NCI-H1092 treated with DMSO at 0.1 percent for 48 hours (cell line): ENCODE measurements at places on chromosomes 7 and 10.

DNA sequence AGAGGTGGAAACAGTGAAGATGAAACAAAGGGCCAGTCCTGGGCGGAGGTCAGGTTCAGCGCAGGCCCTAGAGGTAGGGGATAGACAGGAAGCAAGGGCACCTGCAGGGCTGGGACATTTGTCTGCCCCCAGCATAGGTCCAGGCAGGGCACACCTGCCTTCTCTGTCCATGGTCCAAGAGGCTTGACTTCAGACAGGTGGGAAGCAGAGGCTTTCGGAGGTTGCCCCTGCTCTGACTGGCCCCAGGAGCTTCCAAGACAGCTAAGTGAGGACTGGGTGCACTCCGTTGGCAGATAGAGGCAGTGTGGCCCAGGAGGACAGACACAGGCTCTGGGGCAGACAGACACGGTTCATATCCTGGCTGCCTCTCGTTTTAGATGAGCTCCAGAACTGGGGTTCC lies 71.6 kb upstream of the GRB10 start:
- DNase-seq = no peak

- no peak for DNase-seq
These were observed 25.3 kb upstream of the LMTK2 start for GRCh38 chr7:98081319-98081718.

- DNase-seq = no peak
These were observed 18.9 kb downstream of the GIMAP5 start for GRCh38 chr7:150756166-150756565.

- DNase-seq = no peak
These were observed 43.4 kb downstream of the CAMK2B start for GRCh38 chr7:44281811-44282600.

DNA sequence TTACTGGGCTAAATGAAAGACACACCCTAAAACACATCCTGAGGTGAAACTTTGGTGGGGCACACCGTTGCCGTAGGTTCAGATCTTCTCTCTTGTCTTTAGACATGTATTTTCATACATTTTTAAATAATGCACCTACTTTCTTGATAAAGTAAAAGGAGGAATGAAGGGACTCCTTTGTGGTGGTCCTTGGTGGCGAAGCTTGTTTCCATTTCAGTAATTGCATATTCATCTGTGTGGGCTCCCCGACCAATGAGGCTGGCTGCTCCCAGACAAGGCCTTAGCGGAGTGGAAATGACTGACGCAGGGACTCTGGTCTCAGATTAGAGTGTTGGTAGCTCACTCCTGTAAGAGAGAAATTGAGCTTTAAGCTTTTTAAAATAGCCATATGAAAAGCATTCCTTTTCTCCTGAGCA lies 815 bp downstream of the CCSER2 start:
- peak; percentile 1 for DNase-seq

DNA sequence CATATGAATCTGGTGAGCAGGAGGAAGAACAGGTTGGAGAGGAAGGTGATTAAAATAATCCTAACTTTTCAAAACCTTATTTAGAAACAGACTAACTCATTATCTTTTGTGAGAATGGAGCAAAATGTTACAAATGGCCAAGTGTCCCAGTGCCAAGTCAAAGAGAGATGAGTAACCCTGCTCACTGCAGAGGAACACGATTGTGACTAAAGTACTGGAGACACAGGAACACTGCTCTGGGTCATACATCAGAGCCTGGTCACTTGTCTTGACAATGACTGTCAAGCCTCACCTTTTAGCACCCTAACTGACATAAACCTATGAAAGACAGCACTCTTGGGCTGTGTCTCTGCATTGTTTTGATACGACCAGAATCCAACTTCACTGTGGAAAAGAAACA lies 108.8 kb downstream of the SGMS1 start:
- DNase-seq = no peak

GRCh38 chr10:52778511-52779392 lies 6.2 kb upstream of the MBL2 start:
- no peak for DNase-seq

DNA sequence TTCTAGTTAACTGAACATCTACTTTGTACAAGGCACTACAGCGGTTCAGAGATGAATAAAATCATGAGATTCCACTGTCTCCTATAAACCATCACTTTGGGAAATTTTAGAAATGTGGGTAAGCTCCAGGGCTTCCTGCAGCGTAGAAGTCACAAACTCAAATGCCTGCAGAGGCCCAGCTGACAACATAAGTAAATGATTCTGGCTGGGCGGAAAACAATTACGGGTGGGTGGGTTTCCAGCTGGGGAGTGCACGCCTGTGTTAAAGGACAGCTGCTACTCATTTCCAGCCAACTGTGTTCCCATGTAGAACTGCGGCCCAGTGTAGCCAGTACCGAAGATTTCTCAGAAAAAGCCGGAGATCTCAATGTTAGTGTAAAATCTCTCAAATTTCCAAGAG lies 69.5 kb upstream of the ATRNL1 start:
- DNase-seq = no peak

DNA sequence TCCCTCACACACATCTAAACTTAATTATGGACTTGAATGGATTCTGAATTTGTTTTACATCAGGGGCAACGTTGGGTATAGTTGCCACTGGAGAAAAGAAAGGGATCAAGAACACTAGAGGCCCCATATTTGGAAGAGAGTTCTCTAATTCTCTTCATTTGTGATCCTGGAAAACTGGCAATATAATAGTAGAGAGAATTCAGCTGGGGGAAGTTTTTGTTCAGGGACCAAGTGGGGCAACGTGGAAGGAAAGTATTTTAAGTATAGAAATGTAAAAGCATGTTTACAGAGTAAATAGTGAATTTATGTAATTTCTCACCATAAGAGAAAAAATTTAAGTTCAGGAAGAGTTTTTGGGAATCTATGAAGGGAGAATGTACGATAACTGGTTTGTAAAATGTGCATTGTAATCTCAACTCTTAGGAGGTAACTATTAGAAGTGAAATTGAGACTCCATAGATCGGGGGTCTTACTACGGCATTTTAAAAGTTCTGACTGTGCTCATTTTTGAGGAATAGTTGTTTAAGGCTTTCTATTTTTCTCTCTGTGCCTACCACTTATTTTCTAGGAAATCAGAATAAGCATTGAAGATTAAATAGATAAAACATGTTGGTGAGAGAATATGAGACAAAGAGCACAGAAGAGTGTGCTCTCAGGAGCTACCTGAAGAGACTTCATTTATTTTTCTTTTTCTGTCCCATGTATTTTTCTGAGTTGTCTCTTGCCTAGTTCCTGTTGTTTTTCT lies 3.4 kb downstream of the SDHAF3 start:
- DNase-seq = no peak

DNA sequence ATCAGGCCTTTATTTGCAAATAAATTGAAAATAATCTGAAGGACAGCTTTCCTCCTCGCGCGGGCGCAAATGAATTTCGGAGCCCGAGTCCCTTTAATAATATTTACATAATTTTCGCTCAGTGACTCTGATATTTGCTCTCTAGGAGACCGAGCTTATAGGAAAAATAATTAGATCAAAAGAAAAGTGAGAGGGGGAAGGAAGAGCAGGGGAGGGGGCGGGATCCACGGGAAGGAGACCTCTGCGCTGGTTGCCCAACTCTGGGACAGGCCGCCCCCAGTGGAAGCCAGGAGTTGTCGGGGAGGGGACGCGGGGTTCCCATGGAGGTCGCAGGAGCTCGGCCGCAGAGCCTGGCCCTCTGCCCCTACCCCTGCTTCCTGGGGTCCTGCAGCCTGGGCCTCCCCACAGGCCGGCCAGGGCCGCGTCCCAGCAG lies 5.8 kb downstream of the UNCX start:
- DNase-seq = no peak

DNA sequence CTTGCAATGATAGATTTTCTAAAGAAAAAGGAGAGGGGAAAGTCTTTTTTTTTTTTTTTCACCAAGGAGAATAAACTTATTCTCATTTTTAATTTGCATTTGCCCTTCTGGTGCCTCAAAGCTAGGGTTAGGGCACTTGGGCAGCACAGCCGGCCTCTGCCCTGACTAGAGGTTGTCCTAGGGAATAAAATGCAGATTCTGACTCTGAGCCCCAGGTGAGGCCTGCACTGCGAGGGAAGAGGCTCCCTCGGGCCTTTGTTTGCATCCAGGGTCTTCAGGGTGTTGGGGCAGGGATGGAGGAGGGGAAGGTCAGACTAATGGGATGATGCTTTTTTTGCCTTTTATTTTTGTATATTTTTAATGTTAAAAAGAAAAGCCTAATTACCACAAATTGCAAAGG lies 7.8 kb downstream of the MYL7 start:
- no peak for DNase-seq

DNA sequence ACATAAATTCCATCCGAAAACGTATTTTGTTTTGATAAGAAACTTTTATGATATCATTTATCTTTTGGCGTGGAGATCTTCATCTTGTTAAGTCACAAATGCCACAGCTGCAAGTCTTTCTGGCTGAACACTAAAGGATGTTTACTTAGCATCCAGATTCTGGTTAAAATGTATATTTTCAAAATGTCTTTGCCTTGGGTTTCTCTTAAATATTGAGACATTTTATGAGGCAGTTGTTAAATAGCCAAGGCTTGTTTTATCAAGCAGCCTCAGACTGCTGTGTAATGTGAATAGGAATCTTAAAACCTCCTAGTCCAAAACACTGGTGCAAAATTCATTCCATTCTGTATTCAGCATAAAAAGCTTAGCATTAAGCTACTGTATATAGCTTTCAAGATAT lies 136.3 kb upstream of the FZD1 start:
- no peak for DNase-seq

- peak; percentile 14 for DNase-seq
These were observed 4.0 kb upstream of the TAS2R40 start for GRCh38 chr7:143217806-143218205.

GRCh38 chr7:4103352-4104091 lies 578.6 kb upstream of the FOXK1 start:
- no peak for DNase-seq

DNA sequence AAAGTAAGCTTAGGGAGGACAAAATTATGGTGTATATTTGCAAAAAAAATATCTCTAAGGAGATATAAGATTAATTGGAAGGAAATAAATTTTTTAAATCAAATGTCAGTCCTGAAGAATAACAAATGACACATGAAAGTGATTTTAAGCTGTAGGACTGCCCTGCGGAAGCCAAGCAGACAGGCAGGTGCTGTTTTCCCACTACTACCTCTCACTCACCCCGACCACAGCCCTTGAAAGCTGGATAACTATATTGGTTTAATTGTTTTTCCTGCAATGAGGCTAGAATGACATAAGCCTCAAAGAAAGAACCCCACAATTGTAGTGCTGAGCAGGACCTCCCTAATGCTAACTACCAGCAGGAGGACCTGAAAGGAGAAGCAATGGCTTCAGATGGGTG lies 68.6 kb upstream of the VIPR2 start:
- DNase-seq = no peak

DNA sequence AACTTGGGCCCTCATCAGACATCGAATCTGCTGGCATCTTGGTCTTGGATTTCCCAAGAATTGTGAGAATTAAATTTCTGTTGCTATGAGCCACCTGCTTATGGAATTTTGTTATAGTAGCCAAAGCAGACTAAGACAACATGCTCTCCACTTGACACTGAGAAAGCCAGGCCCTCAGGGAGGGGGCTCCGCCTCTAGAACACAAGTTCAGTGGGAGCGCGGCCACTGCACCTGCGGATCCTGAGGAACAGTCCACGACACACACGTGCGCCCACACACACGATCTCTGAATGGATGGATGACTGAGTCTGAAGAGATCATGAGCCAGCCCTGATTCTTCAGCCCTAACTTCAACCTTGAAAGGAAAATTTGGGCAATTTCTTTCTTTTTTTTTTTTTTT lies 73.7 kb downstream of the CTBP2 start:
- DNase-seq = no peak

GRCh38 chr7:129186749-129187260 lies 1.6 kb upstream of the SMO start:
- no peak for DNase-seq

GRCh38 chr7:131774419-131775220 lies 218.2 kb upstream of the PODXL start:
- no peak for DNase-seq

- DNase-seq = no peak
These were observed 272.0 kb upstream of the FERD3L start for GRCh38 chr7:19417231-19417630.

GRCh38 chr10:114356751-114357514 lies 47.4 kb downstream of the AFAP1L2 start:
- DNase-seq = no peak

DNA sequence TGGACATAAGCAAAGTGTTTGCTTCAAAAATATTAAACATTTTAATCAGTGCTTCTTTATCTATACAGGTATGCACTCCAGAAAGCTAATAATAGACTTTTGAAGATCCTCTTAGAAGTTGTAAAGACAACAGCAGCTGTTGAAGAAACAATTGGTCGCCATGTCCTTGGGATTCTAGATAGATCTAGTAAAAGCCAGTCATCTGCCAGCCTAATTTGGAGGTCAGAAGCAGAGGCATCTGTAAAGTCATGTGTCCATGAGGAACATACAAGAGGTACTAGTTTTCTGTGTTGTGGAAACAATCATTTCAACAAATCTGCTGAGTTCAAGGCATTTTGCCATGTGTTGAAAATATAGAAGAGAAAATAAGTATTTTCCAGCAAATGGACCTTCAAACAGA lies 89.3 kb downstream of the CYP51A1 start:
- DNase-seq = no peak
